ENCODE measurements at places on chromosomes 11 and 22.

- DNase-seq, result no peak
Measured at GRCh38 chr22:37930270-37930951, 23.0 kb downstream of the C22orf23 start.

DNA sequence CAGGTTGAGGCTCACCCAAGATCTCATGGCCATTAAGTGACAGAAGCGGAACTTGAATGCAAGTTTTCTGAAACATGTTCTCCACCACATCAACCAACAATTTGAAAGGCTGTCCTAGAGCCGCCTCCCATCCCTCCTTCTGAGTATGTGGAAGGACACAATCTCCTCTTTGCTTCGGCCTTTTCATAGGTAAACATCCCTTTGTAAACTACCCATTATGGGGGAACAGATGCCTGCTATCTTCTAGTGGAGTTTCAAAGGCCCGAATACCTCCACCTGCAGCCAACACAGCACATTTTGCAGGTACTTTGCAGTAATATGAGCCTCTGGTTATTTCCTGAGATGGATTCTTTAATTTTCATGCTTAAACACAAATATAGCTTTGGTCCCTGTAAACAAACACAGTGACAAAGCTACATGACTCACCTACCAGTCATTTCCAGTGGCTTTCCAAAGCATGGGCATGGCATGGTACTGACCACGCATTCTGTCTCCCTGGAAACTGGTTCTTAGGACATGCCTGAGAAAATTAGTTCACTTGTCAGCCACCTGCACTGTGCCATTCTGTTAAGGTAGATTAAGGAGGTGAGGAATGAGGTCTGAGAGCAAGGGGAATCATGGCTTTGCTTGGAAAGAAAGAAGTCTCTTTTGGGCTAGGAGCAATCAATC, 60.2 kb downstream of the EHF start:
- peak; percentile 30 for DNase-seq

- no peak for DNase-seq
Measured at GRCh38 chr11:73566422-73566821, 31.5 kb downstream of the FAM168A start.

GRCh38 chr11:120462825-120463224, 48.7 kb upstream of the GRIK4 start:
- no peak for DNase-seq

Measured in BJ (cell line).